ENCODE measurements at places on chromosomes 4 and X.
A peak's percentile ranks its signal among the peaks of the same experiment; 100 is the strongest.

DNA sequence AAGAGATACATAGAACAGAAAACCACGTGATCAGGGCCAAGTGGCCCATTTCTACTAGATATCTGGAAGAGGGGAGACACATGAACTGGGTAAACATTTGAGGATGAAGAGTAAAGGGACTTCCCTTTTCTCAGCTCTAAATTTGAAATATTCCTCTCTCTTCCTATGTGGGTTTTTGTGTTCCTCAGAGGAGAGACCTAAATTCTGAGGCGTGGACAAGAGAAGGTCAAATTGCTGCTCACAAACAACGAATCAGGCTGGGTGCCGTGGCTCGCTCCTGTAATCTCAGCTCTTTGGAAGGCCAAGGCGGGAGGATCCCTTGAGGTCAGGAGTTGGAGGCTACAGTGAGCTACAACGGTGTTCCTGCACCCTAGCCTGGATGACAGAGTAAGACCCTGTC, 216.0 kb downstream of the PTTG2 start:
- no peak for DNase-seq

- DNase-seq, result no peak
These were observed 297.5 kb downstream of the ADAM29 start for GRCh38 chr4:175215657-175216056.

GRCh38 chr4:123418351-123418931, 21.8 kb downstream of the SPRY1 start:
- DNase-seq, result no peak

- no peak for DNase-seq
These were observed 407.0 kb downstream of the BCOR start for GRCh38 chrX:39690541-39691415.

DNA sequence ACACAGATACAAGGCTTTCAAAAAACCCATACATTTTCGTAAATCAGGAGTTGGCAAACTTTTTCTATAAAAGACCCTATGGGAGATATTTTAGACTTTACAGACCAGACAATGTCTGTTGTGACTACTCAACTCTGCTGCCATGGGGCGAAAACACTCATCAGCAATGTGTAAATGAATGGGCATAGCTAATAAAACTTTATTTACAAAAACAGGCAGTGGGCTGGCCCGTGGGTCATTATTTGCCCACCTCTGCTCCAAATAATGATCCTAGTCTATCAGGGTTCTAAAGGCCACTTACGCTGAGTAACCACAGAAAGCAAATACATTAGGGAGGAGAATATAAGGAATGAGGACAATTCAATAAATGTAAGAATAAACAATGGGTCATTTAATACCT, 43.9 kb upstream of the ACSL4 start:
- DNase-seq, result no peak

DNA sequence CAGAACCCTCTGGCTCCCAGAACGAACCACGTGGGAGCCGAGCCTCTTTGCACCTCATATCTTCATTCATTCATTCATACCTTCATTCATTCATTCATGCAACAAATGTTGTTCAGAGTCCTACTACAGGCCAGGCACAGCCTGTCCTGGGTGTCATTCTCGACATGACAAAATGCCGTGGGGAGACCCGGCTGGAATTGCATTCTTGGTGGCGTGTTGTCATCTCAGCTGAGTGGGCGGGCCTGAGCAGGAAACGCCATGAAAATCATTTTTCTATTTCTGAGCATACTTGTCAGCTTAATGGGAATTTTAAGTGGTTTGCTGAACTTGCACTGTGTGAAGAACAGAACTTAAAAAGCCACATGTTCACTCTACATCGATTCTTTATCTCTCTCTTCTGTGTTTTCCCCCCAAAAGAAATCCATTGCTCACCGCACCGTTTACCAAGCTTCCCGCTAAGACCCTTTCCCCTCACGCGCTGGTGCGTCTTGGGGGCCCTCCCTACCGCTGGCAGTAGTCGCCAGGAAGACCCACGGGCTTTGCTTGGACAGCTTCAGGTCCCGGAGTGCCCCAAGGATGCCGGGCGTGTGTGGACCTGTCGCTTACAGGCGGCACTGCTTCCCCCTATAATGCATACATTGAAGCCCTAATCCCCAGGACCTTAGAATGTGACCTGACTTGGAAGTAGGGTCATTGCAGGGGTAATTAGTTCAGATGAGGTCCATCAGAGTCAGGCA, 41.6 kb upstream of the HMX1 start:
- DNase-seq, result peak; percentile 1

- no peak for DNase-seq
These were observed 201.7 kb downstream of the TBCK start for GRCh38 chr4:106114270-106114669.

GRCh38 chrX:12722314-12722713, 68.9 kb upstream of the PRPS2 start:
- DNase-seq, result no peak

GRCh38 chr4:53697016-53697685, 105.9 kb upstream of the LNX1 start:
- no peak for DNase-seq

DNA sequence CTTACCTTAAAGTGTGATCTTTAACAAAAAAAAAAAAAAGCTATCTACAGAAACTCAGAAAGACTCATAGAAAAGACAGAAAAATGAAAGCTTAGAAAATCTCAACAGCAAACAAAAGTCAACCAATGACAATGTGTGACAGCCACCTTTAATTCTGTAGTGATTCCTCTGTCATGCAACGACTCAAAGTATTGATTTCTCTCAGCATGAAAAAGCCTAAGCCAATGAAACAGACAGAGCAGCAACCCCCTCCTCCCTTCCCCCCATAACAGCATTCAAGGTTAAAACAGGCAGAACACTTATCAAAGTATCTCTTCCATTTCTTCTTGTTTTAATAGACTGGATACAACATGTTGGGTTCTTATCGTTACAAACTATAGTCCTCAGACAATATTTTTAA, 112.5 kb downstream of the MAB21L2 start:
- DNase-seq, result no peak

GRCh38 chr4:105147553-105148161, 981 bp downstream of the TET2 start:
- no peak for DNase-seq

GRCh38 chr4:110412354-110413065, 63.4 kb upstream of the ENPEP start:
- DNase-seq, result no peak

DNA sequence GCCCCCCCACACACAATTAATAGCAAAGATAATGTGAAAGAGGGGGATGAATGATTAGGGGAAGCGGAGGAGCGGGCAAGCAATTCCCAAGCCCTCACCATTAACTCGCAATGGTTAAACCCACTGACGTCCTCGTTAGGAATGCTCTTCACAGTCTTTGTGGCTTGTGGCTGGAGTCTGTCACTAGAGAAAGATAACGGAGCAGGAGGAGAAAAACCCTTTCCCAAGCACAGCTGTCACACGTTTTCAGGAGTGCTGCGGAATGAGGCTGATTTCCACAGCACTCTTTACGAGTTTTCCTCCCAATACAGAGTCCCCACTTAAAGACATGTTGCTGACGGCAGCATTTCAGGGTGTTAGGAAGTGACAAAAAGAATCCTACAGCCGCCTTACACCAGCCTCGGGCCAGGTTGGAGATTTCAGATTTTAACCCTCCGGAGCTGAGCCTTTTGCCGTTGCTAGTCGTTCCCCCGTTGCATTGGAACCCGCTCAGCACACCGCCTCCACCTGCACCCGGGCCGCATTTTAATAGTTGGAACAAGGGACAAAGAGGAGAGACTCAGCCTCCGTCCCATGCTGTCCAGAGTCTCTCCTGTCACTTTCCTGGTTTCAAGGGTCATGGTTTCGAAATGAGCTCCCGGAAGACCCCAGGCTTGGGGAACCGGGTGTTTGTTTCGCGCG, 92.2 kb downstream of the GEMIN8 start:
- no peak for DNase-seq

DNA sequence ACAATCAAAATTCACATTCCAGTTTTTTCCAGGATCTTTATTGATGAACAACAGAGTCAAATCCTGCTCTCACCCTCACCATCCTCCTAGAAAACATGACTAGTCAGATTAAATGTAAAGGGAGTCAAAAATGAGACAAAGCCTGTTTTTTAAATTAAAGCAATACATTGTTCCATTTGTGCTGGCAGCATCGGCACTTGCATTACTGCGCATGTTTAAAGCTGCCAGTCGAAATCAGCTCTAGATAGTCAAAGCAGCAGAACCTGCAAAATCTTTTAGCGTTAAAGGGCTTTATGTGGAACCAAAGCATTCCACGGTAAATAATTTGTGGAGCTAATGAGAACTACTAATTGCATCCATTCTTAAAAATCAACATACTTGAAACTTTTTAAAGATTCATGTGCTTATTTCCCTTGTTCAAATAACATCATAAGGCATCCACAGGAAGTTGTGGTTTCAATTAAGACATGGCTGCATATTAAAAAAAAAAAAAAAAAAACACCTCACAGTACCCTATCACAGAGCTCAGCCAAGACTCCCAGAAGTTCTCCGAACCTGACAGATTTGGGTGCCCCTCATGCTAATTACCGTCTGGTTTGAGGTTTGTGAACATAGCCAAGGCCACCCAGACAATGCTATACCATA, 82.2 kb downstream of the SH3KBP1 start:
- DNase-seq, result no peak

DNA sequence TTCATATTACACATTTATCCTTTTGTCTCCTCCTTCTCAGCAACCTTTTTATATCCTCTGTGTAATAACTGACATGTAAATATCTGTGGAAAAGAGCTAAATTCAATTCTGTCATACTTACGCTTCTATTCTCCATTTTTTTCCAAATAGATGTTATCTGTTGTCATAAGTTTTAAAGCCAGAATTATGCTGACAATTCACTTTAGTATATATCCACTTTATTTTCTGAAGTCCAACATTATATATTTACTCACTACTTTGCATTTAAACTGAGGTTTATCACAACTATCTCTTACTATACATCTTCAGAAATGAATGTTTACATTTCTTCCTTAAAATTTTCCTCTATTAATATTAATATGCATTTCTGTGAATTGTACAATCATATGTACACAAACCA, 247.9 kb upstream of the PCDH10 start:
- DNase-seq, result no peak

- no peak for DNase-seq
These were observed 603.8 kb downstream of the RAPGEF2 start for GRCh38 chr4:159706704-159707103.

- DNase-seq, result no peak
These were observed 60.3 kb upstream of the HSD17B10 start for GRCh38 chrX:53494436-53494835.

- no peak for DNase-seq
These were observed 50.4 kb downstream of the ABLIM2 start for GRCh38 chr4:8108261-8108660.

DNA sequence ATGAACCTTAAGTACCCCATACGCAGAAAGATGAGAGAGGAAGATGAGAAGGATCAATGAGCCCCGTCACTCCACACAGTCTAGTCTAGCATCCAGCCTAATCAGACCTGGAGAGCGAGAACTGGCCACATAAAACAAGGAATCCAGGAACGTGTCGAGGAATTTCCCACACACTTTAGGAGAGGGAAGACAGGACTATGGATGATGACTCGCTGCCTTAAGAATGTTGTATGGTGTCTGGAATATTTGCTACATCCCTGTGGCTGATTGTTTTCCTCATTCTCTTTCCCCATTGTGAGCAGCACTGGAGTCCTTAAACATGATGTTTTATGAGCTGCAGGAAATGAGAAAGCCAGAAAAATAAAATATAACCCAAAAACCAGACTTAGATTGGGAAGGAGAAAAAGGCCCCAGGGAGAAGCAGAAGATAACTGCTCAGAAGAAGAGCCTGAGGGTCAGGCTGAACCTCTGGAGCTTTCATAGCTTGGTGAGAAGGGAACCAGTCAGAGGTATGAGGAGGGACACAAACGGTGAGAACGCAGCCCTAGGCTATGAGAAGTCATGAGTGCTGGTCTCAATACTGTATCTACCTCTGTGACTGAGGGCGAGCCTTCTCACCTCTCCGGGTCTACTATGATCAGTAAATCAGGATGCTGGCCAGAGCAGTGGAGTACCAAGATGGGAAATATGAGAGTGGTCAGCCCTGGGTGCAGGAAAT, 139.5 kb upstream of the NOCT start:
- DNase-seq, result no peak

GRCh38 chr4:36325499-36325898, 44.1 kb downstream of the DTHD1 start:
- no peak for DNase-seq

DNA sequence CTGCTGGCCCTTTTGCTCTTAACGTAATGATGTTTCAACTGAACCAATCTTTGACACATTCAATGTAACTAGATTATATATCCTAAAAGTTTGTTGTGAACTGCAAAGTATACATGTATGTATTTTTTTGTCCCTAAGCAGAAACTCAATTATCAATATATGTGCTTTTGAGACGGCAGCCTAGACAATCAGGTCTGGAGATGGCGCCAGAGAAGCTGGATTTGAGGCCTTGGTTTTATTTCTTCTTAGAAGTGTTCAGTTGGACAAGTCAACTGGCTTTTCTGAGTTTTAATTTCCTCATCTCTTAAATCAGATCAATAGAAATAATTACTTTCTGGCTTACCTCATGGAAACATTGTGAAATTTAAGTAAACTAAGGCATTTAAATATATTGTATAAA, 62.5 kb downstream of the DCAF8L1 start:
- no peak for DNase-seq

DNA sequence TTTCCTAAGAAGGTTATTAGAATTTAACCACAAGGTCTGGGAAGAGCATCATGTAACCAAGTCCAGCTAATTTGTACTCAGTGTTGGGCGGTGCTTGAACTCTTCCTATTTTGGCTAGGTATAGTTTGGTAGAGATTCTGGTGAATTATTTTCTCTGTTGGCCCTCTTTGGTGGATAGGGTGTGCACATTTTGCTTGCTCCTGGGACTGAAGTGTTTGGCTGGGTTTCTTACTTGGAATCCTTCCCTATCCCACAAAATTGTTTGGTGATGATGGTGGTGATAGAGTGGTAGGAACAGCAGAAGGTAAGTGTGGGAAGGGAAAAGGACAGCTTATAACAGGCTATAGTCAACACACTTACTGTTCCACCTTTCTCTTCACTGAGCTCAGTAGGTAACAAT, 194.8 kb upstream of the GPC4 start:
- DNase-seq, result no peak

DNA sequence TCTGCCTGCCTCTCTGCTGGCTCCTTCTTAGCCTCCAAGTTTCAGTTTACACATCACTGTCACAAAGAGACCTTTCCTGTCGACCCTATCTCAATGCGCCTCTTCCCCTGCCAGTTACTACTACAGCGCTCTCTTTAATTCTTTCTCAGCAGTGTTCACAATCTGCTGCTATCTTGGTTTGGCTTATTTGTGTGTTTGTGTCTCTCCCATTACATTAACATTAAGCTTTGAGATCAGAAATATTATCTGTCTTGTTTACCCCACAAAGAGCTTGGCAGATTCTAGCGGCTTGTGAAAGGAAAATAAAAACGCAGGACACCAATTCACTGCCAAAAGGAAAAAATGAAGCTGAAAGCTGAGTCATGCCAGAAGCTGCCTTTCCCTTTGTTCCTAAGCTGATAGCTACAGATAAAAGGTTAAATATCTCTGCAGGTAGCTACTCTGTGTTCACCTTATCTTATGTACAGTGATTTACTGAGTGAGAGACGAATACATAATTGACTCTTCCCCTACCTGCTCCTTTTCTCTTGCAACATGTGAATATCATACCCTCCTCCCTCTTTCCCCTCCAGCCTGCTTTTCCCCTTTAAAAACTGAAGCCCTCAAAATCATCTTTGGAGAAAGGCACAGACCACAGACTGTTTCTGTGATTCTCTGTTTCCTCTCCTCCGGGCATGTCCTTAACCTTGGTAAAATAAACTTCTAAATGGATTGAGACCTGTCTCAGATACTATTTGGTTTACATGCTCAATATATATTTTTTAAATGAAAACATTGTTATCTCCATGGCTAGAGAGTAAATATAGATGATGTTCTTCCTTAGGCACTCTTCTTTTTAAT, 19.3 kb upstream of the SLC9A7 start:
- DNase-seq, result no peak

Data from GM12892 (cell line).